ENCODE measurements at places on chromosomes 13 and 19. TPM values are rescaled to one million over a fixed set of nuclear protein-coding genes. Genes with fewer than 3 reads are reported as not detected.

DNA sequence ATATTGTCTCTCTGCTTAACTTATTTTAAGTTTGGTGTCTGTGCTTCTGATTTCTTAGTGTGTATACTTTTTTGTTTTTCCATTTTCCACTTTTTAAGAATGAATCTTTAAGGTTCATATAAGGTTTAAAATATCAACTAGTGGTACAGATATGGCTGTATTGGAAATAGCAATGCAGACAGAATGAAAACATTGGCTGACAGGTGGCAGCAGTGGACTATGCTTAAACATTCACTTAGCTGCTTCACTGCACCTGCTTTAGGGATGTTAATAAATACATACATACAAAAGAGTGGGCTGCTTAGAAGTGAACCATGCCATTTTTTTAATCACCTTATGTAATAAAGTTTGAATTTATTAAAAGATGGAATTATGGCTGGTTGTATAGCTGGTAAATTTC, 27.3 kb downstream of the TM9SF2 start:
- no peak for DNase-seq

DNA sequence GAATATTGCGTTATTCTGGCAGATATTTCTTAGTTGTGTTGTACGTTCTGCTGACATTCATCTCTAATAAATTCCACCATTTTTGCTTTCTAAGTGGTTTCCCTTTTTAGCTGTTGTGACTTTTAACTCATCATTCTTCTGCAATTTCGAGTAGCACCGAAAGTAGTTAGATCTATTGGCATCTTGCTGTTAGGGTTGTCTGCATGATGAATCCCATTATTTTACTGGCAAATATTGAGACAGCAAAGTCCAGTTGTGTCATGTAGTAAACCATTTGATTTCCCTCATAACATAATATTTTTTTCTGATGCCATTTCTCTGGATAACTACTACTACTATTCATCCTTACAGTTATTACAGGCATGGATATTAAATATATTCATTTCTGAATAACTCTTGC, 143.9 kb downstream of the SLITRK1 start:
- DNase-seq = no peak

- no peak for DNase-seq
Measured at GRCh38 chr13:39965309-39965708, 309.8 kb downstream of the COG6 start.

GRCh38 chr19:31013384-31014020, 335.7 kb downstream of the TSHZ3 start:
- DNase-seq = no peak

DNA sequence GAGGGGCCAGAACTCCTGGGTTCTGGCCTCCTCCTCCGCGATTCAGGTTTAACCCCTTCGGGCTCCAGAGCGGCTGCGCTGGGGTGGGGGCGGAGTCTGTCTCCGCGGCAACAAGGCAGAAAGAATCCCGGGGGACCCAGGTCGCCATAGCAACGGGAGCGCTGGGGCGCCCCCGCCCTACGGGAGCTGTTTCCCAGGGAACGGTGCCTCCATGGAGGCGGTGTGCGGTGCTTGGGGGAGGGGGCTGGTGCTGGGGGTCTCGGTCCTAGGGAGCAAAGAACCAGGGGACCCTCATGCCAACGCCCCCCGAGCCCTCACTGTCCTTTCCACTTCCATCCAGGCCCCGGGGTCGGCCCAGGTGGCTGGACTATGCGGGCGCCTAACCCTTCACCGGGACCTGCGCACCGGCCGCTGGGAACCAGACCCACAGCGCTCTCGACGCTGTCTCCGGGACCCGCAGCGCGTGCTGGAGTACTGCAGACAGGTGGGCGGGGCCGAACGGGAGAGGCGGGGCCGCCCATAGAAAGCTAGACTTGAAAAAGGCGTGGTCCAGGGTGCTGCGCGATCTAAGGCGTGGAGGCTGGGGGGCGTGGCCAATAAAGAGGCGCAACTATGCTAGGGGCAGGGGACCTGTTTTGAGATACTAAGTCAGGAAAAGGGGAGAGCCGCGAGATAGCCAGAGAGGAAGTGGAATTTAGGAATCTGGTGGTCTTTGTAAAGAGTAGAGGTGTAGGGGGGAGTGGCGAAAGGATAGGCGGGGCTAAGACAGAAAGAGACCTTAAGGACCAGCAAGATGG, 1.2 kb downstream of the APLP1 start:
- DNase-seq = peak; percentile 66

GRCh38 chr19:40190891-40191835, at the start of gene MAP3K10:
MAP3K10 (plus strand) TSS chr19:40191426; CDS start chr19:40192032, 606 bp downstream.
- peak; percentile 81 for DNase-seq

The HTR2A gene
- 0.07 TPM for total RNA-seq

The MYBPC2 gene
- total RNA-seq = not detected

The KCNRG gene
- total RNA-seq = not detected
